Activated CD8-positive, alpha-beta T cell treated with anti-CD3 and anti-CD28 coated beads, Interleukin-2, amount 10 ng/mL, durations not matched to agents 7 days and 5 days (primary cell): ENCODE measurements at places on chromosomes 5 and 9.

DNA sequence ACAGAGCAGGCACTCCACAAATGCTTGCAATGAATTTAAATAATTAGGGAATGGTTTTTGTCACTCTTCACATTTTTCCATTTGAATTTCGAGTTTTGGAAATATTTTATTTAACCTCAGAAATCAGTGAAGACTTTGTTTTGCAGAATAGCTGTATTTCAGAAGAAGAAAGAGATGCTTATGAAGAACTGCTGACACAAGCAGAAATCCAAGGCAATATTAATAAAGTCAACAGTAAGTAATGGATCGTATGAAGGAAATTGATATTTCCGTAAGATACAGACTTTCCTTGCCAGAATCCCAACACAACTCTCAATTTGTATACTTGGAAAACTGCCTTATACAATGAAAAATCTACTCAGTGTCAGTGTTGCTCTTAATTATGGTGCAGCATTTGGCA lies 30.5 kb downstream of the F2RL2 start:
- no peak for DNase-seq

GRCh38 chr9:110125207-110125751 lies 82.7 kb downstream of the C9orf152 start:
- DNase-seq, result no peak

DNA sequence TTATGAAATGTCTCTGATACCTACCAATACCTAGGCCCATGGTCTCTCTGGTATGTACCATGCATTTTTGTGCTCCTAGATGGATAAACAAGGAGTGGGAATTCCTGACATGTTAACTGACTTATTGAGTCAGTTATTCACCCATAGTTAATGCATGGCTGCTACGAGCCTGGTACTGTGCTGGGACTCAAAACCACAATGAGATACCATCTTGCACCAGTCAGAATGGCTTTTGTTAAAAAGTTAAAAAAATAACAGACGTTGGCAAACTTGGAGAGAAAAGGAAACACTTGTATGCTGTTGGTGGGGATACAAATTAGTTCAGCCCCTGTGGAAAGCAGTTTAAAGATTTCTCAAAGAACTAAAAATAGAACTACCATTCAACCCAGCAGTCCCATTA lies 293.8 kb downstream of the OSTF1 start:
- no peak for DNase-seq

DNA sequence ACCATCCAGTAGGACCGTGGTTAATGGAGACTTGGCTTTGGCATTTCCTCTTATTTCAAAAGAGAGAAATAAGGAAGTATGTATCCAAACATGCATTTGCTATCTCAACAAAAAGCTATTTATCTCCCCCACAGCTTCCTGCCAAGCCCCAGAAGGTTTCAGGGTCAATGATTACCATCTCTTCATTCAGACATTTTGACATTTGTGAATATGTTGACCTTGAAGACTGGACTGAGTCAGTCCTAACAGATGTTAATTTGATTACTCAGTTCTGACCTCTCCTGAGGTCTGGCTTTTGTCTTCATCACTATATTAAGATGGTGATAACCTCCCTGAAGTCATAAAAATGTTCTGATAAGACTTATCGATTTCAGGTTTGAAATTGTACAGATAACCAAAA lies 479.4 kb downstream of the AGTPBP1 start:
- no peak for DNase-seq

DNA sequence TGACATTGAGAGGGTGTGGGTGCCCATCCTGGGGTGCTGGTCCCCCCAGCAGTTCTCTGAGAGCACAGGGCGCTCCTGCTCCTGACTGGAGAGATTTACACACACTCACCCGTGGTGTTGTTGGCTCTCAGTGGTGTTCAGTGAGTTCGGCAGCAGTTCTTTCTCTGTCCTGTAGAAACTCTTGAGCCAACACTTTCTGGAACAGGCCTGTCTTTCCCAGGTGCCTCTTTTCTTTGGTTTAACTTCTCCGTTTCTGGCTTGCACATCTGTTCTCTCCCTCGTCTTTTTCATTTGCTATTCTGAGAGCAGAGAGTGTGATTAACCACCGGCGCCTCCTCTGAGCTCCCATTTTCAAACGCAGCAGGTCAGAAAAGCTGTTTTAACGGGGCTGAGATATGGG lies 284.5 kb downstream of the IRX2 start:
- no peak for DNase-seq

GRCh38 chr5:41410737-41411136 lies 99.7 kb downstream of the PLCXD3 start:
- DNase-seq, result no peak

DNA sequence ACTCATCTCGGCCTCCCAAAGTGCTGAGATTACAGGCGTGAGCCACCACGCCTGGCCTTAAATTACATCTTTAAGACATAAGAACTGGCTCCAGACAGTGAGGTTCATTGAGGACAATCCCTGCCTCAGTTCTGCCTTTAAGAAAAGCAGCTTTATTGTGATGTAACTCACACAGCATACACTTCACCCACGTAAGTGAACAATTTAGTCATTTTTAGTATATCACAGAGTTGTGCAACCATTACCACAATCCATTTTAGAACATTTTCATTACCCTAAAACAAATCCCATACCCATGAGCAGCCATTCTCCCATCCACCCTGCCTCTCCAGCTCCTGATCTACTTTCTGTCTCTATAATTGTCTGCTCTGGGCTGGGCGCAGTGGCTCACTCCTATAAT lies 24.0 kb upstream of the LTC4S start:
- DNase-seq, result no peak
